ENCODE measurements at places on chromosomes 11 and 22.

DNA sequence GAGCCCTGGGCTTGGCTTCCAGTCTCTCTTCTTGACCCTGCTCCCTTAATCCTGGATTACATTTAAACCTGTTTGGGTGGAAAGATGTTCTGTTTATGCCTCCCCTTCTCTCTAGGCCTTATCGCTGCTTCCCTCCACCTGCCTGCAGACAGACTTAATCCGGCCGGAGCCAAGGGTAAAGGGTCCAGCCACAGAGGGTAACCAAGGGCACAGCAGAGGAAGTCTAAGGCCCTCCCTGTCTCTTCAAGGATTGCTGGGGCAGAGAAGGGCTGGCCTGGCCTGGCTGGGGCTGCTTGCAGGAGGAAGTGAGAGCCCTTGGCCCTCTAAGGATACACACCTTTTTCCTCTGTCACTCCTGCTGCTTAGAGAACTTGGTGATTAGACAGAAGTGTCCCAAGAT is 2.1 kb downstream of the GAL3ST3 start:
- DNase-seq = no peak

DNA sequence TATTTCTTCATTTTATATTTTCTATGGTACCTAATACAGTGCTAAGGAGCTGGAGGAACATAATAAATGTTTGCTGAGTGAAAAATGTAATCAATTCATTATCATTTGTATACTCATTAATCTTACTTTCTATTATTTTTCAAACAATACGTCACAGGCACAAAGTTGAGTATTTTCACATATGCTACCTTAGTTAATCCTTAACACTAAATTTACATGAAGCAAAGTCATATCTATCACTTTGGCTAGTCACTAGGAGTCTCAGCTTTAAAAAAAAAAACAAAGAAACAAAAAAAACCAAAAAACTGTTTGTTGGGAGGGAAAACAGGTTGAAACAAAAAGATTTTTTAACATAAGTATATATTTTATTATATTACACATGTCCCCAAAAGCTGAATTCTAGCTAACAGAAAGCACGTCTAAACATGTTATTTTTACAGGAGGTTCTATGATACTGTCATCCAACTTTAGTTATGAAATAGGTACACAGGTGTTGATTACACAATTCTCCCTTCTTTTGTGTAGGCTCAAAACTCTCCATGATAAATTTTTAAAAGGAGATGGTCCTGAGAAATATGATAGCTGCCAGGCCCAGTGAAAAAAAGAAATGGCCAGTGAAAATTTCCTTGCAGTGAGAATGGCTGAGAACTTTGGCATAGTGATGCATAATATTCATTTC is 14.3 kb downstream of the HPS5 start:
- DNase-seq = no peak

GRCh38 chr11:110059706-110060463 is 33.3 kb upstream of the ZC3H12C start:
- DNase-seq = no peak

DNA sequence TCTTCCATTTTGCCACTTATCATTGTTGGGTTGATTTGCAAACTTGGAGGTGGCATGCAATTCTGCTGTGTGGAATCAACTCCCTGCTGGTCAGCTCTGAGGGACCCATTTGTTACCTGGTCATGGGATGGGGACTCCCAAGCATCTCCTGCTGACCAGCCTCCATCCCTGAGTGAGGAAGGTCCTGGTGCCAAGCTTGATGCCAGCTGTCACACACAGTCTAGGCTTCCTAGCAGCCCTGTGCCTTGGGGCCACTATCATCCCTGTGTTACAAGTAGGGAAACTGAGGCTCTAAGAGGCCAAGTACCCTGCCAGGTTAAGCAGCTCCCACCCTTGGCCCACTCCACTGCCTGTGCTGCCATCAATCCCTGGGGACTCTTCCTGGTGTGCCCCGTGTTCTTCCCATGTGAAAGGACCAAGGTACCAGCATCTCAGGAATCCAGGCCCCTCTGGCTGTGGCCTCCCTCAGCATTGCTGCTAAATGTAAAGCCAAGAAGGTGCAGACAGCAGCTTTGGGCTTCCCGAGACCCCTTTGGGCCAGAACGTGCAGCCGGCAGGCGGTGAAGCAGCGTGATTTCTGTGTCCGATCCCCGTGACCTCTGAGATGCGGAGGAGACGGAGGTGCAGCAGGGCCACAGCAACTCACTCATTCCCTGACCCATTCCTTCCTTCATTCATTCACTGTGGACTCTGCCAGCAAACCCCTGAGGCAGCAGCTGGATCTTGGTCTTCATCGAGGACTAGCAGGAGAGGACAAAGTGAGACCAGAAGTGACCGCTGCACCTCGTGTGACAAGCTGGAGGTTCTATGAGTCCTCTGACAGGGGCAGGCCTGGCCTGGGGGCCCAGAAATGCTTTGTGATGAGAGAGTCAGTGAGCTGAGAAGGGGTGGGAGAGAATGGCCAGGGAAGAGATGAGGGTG is 49.7 kb downstream of the MYEOV start:
- DNase-seq = peak; percentile 50

GRCh38 chr22:39177791-39178190 is 25.3 kb upstream of the CBX7 start:
- no peak for DNase-seq

DNA sequence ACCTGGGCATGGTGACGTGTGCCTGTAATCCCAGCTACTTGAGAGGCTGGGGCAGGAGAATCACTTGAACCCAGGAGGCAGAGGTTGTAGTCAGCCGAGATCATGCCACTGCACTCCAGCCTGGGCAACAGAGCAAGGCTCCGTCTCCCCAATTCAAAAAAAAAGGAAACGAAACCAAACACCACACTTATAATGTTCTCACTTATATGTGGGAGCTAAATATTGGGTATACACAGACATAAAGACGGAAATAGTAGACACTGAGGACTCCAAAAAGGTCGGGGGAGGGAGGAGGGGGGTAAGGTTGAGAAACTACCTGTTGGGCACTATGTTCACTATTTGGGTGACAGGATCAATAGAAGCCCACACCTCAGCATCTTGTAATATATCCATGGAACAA is 94.3 kb downstream of the GAB2 start:
- no peak for DNase-seq

DNA sequence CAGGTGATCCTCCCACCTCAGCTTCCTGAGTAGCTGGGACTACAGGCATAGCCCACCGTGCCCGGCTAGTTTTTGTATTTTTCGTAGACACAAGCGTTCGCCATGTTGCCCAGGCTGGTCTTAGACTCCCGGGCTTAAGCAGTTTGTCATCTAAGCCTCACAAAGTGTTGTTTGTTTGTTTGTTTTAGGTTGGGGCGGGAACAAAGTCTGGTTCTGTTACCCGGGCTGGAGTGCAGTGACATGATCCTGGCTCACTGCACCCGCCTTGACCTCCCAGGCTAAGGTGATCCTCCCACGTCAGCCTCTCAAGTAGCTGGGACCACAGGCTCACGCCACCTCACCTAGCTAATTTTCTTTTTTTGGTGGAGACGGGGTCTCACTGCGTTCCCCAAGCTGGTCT is 12.6 kb downstream of the IRF7 start:
- no peak for DNase-seq

DNA sequence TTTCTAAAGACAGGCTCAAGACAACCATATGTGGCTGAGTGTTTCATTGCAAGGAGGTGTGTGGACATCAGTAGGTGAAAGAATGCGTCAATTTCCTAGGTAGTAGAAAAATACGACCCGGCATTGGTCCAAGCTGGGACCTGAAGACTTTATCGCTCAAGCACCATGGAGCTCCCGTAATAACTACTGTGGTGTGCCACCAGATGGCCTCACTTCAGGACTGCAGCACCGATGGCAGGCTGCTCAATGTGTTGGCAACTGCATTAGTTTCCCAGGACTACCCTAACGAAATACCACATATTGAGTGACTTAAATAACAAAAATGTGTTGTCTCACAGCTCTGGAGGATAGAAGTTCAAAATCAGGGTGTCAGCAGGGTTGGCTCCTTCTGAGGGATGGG is 72.4 kb upstream of the FAT3 start:
- DNase-seq = no peak

GRCh38 chr22:26547426-26547825 is 35.2 kb upstream of the TFIP11 start:
- no peak for DNase-seq

GRCh38 chr11:88103337-88104206 is 71.7 kb downstream of the RAB38 start:
- DNase-seq = peak; percentile 94

DNA sequence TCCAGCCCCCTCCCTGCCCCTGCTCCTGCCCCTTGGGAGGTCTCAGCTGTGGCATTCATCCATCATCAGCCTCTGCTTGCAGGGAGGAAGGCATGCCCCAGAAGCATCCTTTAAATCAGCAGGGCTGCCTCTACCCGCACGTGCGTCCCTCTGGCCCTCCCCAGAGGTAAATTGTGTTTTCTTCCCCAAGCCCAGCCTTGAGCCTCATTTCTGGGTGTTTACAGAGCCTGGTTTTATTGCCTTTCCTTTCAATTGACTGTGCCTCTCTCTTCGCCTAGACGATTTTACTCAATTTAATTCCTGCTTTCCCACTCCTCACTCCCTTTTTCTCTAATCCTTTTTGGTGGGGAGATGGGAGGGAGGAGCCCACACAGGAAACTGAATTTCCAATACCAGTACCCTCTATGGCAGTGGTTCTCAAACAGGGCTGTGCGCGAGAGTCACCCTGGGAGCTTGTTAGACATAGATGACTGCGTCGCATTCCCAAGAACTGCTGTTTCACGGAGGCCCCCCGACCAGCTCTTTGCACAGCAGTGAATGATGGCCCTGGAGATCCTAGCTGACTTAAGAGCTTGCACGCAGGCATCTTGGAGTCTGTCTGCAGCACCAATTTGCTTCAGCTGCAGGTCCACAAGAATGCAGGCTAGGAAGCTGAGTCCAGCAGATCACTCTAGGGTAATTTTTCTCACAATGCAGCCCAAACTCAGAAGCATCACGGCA is 15.1 kb upstream of the OAF start:
- DNase-seq = peak; percentile 78

DNA sequence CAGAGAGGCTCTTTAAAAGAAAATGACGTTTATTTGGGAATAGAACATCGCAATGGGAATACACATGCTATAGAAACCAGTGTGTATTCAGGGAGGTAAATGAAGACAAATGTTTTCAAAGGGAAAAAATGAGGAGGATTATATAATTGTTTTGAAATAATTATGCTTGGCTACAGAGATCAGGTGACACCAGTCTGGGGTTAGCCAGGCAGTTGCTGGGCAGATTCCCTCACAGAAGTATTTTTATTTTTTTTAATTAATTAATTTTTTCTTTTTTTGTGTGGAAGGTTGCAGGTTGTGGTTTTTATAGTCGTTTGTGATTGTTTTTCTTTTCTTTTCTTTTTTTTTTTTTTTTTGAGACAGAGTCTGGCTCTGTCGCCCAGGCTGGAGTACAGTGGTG is 5.6 kb upstream of the STARD10 start:
- DNase-seq = no peak

GRCh38 chr11:2213384-2213842 is 41.8 kb upstream of the TH start:
- DNase-seq = peak; percentile 43

- DNase-seq = no peak
Measured at GRCh38 chr22:31308181-31308580, 15.9 kb upstream of the PIK3IP1 start.

Measured in islet precursor cell (in vitro differentiated cells).